ENCODE measurements at places on chromosomes 6 and 20. TPM values are rescaled to one million over a fixed set of nuclear protein-coding genes. Genes with fewer than 3 reads are reported as not detected.

GRCh38 chr6:83613378-83613777, 95.5 kb downstream of the SNAP91 start:
- no peak for DNase-seq

- DNase-seq = no peak
Measured at GRCh38 chr6:152189736-152190135, 382.3 kb downstream of the ESR1 start.

DNA sequence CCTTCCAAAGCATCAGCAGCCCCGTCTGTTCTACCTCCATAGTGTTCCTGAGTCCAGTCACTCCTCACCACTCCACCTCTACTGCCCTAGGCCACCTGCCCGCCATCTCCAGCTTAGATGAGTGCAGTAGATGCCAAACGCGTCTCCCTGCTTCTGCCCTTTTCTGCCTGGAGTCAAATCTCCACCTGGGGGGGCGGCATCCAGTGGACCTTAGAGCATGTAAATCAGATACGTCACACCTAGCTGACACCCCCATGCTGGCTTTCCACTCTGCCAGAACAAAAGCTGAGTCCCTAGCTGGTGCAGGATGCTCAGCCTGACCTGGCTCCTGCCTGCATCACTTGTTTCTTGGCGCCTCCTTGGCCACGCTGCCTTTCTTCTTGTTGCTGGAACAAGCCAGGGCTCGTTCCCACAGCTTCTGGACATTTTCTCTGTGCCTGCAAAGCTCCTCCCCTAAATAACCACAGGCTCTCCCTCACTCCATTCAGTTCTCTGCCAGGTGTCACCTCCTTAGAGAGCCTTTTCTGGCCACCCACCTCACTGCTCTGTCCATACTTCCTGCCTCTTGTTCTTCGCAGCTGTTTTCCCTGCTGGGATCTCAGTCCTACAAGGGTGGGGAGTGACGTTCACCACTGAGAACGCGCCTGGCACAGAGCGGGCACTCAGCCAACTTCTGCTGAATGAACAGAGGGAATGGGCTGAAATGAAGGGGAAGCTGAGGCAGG, 5.8 kb downstream of the DDR1 start:
- DNase-seq = no peak

- DNase-seq = peak; percentile 11
Measured at GRCh38 chr20:57398231-57398821, 7.1 kb downstream of the RBM38 start.

- no peak for DNase-seq
Measured at GRCh38 chr6:69128411-69128810, 493.3 kb downstream of the ADGRB3 start.

DNA sequence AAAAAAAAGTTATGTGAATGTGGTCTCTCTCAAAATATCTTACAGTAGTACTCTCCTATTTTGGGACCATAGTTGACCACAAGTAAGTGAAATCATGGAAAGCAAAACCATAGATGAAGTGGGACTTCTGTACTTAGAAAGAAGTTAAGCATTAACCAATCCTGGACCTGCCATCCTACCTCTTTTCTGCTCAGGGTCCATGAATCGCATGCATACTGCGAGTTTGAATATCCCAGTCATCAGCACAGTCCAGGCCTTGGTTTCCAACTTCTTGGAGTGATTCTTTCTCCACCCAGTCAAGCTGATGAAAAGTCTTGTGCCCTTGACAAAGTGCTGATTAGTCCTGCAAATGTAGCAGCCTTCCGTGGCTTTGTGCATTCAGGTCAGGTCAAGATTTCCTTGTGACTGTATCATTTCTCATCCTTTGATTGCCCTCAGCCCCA, 46.0 kb downstream of the RNF217 start:
- no peak for DNase-seq

DNA sequence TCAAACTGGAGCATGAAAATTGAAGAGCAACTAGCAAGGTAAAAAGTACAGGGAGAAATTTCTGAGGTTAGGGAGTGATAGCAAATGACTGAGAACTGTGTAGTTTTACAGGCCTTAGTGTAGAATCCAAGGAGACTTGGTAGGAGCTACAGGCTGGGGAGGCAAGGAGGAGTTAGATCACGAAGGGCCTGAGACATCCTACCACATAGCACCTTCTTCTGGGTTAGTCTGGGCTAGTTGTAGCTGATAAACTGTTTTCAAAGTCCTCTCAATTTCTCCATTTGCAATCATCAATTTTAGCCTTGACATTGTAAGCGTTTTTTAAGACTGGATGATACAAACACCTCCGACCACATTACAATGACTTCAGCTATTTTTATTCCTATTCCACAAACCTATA, 209.7 kb downstream of the TMEM200A start:
- no peak for DNase-seq

DNA sequence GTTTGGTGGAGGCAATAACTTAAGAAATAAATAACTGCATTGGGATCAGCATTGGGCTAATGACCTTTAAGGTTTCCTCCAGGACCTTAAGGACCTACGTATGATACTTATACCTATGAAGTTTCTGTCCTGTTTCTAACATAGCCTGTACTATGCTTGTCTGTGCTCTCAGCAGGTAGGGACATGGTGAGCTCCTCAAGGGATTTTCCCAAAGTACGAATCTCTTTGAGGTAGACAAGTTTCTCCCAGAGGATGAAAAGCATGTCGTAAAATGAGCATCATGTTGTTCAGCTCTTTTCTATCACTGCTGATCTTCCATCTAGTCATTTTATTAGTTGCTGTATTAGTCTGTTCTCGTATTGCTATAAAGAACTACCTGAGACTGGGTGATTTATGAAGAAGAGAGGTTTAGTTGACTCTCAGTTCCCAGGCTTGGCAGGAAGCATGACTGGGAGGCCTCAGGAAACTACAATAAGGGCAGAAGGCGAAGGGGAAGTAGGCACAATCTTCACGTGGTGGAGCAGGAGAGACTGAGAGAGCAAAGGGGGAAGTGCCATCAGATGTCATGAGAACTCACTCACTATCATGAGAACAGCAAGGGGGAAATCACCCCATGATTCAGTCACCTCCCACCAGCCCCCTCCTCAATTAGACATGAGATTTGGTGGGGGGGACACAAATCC, 77.8 kb upstream of the TGM3 start:
- DNase-seq = peak; percentile 95

DNA sequence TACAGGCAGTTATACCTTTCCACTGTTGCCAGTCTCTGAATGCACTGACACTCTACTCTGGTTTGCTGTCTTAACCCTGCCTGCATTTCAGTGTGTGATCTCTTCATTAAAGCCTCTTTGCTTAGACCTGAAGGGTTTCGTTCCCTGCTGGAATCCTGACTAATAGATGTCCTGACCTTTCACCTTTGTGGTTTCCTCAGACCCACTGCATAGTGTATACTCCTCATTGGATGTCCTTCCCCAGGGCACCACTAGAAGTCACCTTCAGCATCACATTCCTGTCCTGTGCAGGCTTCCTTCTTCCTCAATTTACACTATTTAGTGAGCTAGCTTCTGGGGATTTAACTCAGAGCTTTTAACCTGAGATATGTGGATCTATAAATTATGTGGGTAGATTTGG, 120.6 kb downstream of the RCAN2 start:
- DNase-seq = no peak

- DNase-seq = no peak
Measured at GRCh38 chr6:11136809-11137208, 25.3 kb upstream of the ERVFRD-1 start.

DNA sequence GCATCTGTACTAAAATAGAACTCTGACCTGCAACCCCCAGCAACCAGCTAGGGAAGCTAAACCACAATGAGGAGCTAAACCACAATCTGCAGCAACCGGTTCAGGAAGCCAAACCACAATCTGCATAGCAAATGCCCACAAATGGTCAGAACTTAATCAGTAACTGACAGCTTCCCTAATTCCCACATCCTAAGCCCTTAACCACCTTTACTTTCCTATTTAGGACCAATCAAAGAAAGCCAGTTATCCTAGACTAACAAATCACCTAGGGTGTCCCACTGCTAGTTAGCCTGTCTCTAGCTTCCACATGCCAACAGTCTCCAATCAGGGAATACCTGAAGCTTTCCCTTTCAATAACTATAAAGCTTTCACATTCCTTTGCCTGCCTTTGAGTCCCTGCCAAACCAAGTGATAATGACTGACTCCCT, 424.6 kb upstream of the PTCHD4 start:
- DNase-seq = no peak

GRCh38 chr20:1072258-1072657, 46.1 kb upstream of the PSMF1 start:
- no peak for DNase-seq

GRCh38 chr6:43297644-43298564, at the start of gene SLC22A7:
SLC22A7 (plus strand) TSS chr6:43298260; CDS start chr6:43298359, 99 bp downstream.
- no peak for DNase-seq

DNA sequence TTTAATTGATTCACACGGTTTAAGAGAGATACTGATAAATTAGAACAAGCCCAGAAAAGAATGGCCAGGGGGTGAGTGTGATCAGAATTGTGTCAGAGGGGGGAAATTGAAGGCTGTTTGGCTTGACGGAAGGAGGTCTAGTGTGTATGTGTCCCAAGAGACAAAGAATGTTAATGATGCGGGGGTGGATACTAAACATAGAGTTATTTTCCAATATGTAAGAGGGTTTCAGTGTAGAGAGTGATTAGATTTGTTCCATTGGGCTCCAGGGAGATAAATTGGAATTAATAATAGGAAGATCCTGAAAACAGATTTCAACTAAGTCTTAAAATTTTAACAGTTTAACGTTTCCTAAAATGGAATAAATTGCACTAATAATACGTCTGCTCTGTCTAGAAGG, 38.1 kb upstream of the UTRN start:
- no peak for DNase-seq

Gene IMPG1
- polyA plus RNA-seq = not detected

DNA sequence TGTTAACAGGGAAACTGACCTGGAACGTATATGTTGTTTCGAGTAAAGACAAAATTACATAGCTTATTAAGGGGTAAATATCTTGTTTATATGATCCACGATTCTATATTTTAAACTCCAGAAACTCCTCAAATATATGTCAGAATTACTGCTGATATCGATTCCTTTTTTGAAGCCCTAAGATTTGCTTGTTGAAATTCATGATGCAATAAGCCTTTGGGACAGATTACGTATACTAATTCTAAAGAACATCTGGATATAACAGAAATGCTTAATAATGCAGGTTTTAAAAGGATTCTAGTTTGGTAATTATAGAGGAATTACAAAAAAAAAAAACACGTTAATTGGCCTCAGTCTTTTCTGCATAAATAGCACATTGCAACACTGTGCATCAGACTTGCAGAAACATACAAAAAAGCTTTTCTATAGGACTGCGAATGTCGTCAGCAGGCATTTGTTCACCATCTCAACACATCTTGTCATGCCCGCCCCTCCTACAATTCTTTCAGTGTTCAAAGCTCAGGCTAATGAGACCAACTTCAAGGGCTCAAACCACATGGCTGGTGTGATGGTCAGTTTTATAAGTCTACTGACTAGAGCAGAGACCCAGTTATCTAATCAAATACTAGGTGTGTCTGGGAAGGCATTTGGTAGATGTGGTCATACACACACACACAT, 74.9 kb downstream of the AGPAT4 start:
- no peak for DNase-seq

GRCh38 chr6:11011787-11012234, 32.3 kb downstream of the ELOVL2 start:
- no peak for DNase-seq

GRCh38 chr20:54337144-54337543, 129.3 kb downstream of the PFDN4 start:
- no peak for DNase-seq

DNA sequence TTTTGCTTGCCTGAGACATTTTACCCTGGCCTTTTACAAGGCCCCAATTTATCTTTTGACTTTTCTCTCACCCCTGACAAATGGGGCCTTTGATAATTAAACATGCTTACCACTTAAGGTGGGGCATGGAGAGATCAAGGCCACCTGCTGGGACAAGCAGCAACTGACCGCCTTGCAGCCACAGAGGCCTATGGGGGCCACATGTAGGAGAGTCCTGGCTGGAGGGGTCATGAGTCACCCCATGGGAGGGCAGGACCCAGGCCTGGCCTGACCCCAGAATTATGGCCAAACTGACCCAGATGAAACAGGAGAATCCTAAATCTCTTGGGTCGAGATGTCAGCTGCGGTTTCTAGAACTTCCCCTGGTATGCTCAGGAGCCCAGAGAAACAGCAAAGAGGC, 8.5 kb upstream of the OCSTAMP start:
- DNase-seq = no peak

GRCh38 chr6:6438286-6438685, 117.8 kb upstream of the F13A1 start:
- DNase-seq = no peak

- DNase-seq = no peak
Measured at GRCh38 chr6:154164397-154164796, 125.4 kb downstream of the OPRM1 start.

GRCh38 chr6:55866128-55866527, 9.3 kb downstream of the BMP5 start:
- no peak for DNase-seq

GRCh38 chr6:141598487-141598886, 534.2 kb upstream of the GJE1 start:
- DNase-seq = no peak

GRCh38 chr6:48080227-48081009, 30.6 kb downstream of the PTCHD4 start:
- no peak for DNase-seq

- no peak for DNase-seq
Measured at GRCh38 chr6:164085091-164086075, 670.9 kb downstream of the QKI start.
